NCI-H226 (cell line): ENCODE measurements at places on chromosomes 4 and X.

DNA sequence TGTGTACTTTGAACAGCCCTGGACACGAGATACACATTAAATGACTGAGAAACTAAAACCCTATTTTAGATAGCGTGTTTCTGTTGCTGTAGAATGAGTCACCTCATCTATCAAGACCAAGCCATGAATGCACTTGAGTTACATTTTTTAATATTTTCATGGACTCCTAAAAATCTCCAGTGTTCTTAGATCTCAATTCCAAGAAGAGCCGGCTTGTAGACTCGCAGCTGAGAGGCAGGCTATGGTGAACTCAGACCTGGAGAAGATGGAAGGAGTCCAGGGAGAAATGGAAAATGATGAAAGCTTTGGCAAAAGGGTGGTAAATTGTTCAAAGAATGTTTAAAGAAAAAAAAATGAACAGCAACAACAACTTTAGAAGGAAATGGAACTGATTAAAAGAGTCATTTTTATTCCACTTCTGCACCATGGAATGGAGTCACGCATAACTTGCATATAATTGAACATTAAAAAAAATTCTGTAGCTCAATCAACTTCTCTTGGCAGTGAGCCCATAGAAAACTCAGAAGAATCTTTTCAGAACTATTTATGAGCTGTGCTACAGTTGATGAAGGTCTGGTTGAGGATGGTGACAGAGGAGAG lies 129.8 kb downstream of the MXRA5 start:
- DNase-seq = no peak

DNA sequence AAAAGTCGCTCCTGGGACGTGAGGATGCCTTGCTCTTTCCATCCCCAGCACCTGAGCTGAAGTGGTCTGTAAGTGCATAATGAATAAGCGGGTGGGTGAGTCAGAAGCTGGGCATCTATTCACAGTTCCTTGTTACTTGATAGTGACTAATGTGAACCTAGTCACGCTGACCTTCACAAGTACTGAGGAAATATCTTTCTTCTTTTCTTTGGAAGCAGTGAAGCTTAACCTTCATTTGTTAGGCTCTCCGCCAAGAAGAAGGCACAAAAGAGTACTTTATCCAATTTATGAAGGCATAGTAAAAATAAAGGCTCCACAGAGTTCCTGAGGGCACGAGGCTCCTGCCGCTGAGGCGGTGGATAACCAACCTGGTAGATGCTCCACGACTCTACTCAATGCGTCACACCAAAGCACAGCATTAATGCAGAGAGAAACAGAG lies 475.7 kb upstream of the SLIT2 start:
- peak; percentile 79 for DNase-seq

- no peak for DNase-seq
These were observed 461 bp upstream of the SLC9A6 start for GRCh38 chrX:135984791-135985156.

GRCh38 chr4:6250984-6251295 lies 18.7 kb upstream of the WFS1 start:
- DNase-seq = no peak

DNA sequence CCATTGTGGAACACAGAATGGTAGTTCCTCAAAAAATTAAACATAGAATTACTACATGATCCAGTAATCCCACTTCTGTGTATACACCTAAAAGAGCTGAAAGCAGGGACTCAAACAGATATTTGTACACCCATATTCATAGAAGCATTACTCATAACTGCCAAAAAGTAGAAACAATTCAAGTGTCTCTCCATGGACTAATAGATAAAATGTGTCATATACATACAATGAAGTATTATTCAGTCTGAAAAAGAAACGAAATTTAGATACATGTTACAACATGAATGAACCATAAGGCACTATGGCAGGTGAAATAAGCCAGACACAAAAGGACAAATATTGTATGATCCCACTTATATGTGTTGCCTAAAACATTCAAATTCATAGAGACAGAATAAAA lies 145.1 kb downstream of the ANTXR2 start:
- DNase-seq = no peak

DNA sequence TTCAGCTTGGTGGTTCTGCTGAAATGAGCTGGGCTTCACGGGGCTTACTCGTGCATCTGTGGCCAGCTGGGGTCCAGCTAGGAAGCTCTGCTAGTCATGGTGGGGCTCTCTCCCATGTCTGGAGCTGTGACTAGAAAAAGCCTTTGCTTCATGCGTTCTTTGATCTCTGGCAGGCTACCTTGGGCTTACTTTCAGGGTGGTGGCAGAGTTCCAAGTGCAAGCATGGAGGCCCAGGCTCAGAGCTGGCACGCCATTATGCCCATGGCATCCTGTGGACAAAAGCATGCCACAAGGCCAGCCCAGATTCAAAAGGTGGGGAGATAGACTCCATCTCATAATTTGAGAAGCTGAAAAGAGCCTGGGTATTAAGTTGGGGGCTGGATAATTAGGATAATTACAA lies 55.4 kb upstream of the GBA3 start:
- DNase-seq = no peak

GRCh38 chr4:62940229-62940628 lies 1469.0 kb downstream of the TECRL start:
- DNase-seq = no peak

GRCh38 chr4:37338972-37339371 lies 94.4 kb downstream of the NWD2 start:
- DNase-seq = no peak
